ENCODE measurements at places on chromosomes 1 and 21. TPM values are rescaled to one million over a fixed set of nuclear protein-coding genes. Genes with fewer than 3 reads are reported as not detected.

- H3K4me1 ChIP-seq, result no peaks in the 10 kb centered on the region
- no peak overlapping the region for H3K4me3 ChIP-seq
- no peaks in the 10 kb centered on the region for H3K27me3 ChIP-seq
- DNase-seq, result no peak
Measured at GRCh38 chr1:199931666-199932377, 95.7 kb upstream of the NR5A2 start.

The SPATA17 gene
- 0.89 TPM for polyA plus RNA-seq

The KCNJ15 gene
- polyA plus RNA-seq, result 3.2 TPM

The DNALI1 gene
- 8.3 TPM for polyA plus RNA-seq

- no peak overlapping the region for H3K4me3 ChIP-seq
- H3K27me3 ChIP-seq, result no peaks in the 10 kb centered on the region
- no peaks in the 10 kb centered on the region for H3K4me1 ChIP-seq
- H3K36me3 ChIP-seq, result no peaks in the 10 kb centered on the region
- H3K27ac ChIP-seq, result no peak overlapping the region
Measured at GRCh38 chr1:41072051-41072450, 50.5 kb upstream of the SLFNL1 start.

DNA sequence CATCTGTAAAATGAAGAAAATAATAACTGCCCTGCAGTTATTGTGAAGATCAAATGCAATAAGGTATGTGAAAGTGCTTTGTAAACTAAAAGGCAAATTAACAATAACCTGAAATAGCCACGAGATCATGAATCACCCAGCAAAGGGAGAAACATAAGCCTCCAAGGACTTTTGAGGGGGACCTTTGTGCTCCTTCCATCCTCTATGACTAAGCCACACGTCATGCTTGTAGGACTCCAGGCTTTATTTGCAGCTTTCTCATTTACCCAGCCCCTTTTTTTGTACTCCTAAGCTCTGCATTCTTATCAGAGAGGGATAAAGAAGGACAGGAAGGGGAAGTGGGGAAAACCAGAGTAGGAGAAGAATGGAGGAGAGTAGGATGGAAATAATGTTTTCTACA lies 115.1 kb downstream of the PROX1 start:
- H3K36me3 ChIP-seq, result no peaks in the 10 kb centered on the region
- peak; percentile 92 for DNase-seq
- H3K27ac ChIP-seq, result no peak overlapping the region
- H3K4me1 ChIP-seq, result no peaks in the 10 kb centered on the region
- no peak overlapping the region for H3K4me3 ChIP-seq
